Stimulated activated CD4-positive, alpha-beta T cell treated with anti-CD3 and anti-CD28 coated beads, Interleukin-15, amount 100 ng/mL, for 1 hour (primary cell): ENCODE measurements at places on chromosomes 2 and 18.

GRCh38 chr2:134275058-134275862 lies 21.4 kb downstream of the MGAT5 start:
- no peak for DNase-seq

DNA sequence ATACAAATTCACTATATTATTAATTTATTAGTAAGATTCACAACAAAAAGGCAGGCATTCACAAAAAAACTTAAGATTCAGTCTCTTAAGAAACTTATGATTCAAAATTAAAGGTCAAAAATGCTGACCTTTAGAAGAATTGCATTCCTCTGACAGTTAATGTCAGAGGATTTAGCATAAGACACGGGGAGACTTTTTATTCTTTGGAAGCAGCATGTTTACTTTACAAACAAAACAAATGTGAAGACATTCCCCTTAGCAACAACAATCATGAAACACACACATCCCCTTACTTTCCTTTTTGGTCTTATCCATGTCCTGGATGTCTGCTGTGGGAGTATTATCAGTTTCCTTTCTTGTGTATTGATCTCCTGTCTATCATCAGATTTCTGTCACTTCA lies 117.1 kb downstream of the RAD51AP2 start:
- DNase-seq = no peak

DNA sequence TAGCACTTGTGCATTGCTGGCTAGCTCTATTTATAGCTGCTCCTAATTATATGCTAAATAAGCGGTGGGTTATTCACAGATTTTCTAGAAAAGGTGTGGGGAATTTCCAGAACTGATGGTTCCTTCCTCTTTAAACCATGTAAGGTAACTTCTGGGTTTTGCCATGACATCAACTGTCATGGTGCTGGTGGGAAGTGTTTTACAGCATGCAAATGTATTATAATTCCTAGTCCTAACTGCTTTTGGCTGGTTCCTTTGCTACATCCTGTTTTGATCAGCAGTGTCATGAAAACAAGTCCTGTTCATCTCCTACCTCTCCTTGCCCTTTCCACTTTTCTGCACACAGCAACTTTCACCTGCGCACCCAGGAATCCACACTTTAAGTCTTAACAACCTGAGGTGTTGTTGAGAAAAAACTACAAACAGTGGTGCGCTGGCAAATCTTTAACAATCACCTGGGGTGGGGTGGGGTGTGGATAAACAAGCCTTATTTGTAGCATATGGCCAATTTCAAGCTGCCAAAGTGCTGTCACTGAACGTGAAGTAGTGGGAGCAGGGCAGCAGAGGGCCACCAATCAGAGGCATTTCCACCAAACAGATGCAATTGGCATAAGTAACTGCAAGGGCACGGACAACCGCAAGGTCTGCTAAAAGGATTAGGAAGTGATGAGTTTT lies 33.4 kb upstream of the SKOR2 start:
- DNase-seq = no peak

GRCh38 chr2:158113741-158114295 lies 12.1 kb downstream of the UPP2 start:
- DNase-seq = no peak

GRCh38 chr2:34365932-34366331 lies 766.8 kb upstream of the FAM98A start:
- no peak for DNase-seq

DNA sequence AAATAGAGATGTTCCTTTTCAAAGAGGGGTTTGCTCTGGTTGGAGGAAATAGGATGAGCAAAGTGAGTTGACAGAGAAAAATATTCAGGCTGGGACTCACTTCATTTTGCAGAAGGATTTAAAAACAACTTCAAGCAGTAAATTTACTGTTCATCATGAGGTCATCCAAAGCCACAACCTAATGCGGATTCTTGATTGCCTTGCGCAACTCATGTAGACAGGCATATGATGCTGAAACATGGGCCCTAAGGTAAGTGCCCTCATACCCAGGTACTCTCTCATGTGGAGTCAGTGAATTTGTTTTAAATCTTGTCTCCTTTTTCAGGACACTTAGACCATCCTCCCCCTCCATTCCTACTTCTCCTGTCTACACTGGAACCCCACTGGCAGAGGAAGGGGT lies 51.9 kb upstream of the LYPD1 start:
- DNase-seq = no peak

DNA sequence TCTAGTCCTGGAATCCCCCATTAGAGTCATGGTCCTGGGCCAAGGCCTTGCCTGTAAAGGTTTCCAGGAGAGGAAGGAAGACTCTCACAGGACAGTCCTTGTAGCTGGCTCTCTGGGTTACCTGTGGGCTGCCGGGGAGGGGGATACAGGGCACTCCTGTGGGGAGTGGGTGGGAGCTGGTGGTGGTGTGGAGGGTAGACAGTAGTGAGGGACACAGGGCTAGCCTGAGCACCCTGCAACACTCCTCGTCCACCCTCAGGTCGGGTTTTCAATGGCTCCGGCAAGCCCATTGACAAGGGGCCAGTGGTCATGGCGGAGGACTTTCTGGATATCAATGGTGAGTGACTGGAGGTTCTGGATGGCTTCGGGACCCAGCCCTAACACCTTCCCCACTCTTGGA lies 19.7 kb upstream of the ANKRD53 start:
- no peak for DNase-seq

DNA sequence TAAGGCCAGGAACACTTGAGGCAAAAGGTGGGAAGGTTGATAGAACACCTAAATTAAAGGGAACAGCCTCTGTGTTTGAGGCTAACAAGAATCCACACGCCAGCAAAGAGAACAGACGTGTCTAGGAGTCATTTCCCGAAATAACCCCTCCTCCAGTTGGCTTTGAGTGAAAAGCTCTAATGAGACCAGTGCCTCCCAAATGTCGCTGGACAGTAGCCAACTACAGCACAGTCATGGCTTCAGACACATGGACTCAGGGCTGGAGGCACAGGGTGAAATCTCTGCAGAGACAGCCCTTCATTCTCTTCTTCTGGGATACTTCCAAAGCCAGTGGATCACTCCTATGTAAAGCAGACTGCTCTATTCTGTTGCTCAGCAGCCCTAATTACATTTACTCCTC lies 49.6 kb downstream of the SOWAHC start:
- no peak for DNase-seq

DNA sequence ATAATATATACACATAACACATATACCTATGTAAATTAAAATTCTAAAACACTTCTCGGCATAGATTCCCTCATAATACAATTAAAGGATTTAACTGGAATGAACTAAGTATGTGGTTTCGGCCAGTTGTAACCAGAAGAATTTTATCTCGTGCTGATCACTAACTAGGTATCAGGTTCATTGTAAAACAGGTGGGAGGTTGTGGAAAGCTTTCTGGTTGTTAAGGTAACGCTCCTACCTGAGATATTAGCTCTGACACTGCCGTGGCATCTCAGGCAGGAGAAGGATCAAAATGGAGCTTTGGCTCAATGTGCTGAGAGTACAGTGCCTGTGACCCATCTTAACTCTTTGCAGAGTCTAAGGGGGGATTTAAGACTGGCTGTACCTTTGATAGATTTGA lies 42.5 kb downstream of the SLC9A2 start:
- no peak for DNase-seq

DNA sequence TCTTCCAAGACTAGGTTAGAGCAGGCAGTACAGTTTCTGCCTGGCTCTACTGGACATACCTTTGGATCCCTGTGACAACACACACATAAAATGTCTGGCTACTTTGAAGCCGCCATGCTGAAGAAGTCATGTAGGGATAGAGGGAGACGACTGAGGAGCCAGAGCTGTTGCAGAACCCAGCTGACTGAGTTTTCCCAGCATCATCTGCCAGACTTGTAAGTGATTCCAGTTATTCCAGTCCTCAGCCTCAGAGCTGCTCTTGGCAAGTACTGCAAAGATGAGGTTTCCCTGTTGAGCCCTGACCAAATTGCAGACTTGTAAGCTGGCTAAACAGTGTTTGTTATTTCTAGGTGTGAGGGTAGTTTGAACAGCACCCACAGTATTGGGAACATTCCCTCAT lies 31.5 kb upstream of the TSPYL6 start:
- DNase-seq = no peak

- no peak for DNase-seq
Observed at GRCh38 chr2:9818097-9818496, 25.2 kb upstream of the TAF1B start.
